ENCODE measurements at places on chromosomes 13 and 19. TPM values are rescaled to one million over a fixed set of nuclear protein-coding genes. Genes with fewer than 3 reads are reported as not detected.

Gene ZNF607
- total RNA-seq = 19.4 TPM

DNA sequence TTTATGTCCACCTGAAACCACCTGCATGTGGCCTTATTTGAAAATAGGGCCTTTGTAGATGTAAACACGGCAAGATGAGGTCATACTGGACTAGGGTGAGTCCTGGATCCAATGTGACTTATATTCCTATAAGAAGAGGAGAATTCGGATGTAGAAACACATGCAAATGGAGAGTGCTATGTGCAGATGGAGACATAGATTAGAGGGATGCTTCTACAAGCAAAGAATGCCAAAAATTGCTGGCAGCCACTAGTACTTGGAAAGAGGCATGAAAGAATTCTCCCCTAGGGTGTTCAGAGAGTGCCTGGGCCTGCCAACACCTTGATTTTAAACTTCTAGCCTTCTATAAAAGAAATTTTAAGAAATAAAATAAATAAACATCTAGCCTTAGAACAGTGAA, 226.1 kb downstream of the RFC3 start:
- DNase-seq = no peak

- no peak for DNase-seq
Observed at GRCh38 chr13:37101201-37101600, 4.3 kb downstream of the CSNK1A1L start.

- no peak for DNase-seq
Observed at GRCh38 chr13:37766502-37766901, 103.1 kb downstream of the TRPC4 start.

GRCh38 chr13:89845874-89846273, 1501.6 kb upstream of the MIR17HG start:
- no peak for DNase-seq

Gene PSG11
- not detected for total RNA-seq

DNA sequence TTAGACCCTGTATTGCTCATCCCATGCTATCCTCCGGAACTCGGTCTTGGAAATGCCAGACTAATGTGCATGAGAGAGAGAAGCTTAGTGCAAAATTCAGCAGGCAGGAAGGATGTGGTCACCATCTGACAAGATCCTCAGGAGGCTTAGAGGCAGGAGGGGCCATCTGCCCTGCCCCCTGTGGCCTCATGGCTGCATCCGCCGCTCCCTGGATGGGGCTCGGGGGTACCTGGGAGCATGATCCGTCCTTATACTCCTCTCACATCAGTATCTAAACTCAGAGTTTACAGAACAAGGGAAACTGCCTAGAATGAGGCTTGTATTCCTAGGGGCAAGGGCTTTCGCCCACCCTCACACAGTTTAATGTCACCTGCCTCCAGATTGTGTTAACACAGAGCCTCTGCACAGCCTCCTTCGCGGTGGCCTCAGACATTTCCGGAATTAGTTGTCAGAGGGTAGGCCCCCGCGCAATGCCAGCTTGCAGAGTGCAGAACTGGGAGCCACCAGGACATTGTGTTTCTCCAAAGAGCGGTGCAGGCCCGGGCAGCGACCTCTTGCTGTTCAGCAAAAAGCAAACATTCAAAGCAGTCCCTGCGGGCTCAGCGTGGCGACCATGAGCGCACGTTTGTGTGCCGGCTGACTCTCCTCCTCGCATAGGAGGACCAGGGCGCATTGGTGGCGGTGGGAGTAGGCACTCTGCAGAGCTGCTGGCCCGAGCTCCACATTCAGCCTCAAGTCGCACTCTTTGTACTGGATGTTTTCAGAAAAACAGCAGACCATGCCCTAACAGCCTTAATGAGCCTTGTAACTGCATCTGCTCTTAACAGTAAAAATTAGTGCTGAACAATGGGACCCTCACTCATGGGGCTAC, 39.1 kb downstream of the GPR12 start:
- no peak for DNase-seq
